ENCODE measurements at places on chromosomes 5 and 9.

DNA sequence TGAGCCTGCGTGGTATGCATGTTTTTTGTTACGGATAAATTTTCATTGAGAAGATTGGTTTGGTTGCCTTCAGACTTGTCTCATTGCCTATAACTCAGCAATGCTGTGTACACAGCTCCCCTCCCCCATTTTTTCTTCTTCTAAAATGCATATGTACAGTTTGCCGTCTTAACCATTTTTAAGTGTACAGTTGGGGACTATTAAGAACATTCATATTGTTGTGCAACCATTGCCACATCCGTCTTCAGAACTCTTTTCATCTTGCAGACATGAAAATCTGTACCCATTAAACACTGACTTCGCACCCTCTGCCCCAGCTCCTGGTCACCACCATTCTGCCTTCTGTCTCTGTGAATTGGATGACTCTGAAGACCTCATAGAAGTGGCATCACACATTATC, 6.2 kb downstream of the EXOC3 start:
- H3K4me1 ChIP-seq: peaks cover 20% of the 10 kb centered on the region
- no peak overlapping the region for H3K27ac ChIP-seq
- H3K36me3 ChIP-seq: peaks cover 88% of the 10 kb centered on the region
- no peaks in the 10 kb centered on the region for H3K27me3 ChIP-seq
- H3K4me3 ChIP-seq: no peak overlapping the region

- no peaks in the 10 kb centered on the region for H3K36me3 ChIP-seq
- H3K27me3 ChIP-seq: peaks cover 1% of the 10 kb centered on the region
- no peak overlapping the region for H3K27ac ChIP-seq
- no peak for DNase-seq
These were observed 60.1 kb downstream of the PDE4D start for GRCh38 chr5:59833448-59833847.

DNA sequence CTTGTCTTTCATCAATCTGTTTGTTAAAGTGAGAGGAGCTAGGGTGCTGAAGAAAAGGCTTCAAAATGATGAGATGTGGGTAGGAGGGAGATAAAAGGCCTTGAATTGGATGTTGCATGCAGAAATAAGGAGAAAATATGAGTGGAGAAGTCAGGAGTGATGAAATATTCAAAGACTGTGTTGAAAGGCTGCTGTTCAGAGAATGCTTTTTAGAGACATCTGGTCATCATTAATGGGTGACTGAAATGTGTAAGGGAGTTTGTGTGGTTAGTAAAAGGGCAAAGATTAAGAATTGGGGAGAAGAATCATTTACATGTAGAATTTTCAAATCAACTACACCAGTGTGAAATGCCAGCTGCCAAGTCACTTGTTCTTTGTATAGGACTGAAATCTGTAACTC, 383.9 kb downstream of the MAT2B start:
- no peaks in the 10 kb centered on the region for H3K36me3 ChIP-seq
- no peak overlapping the region for H3K27ac ChIP-seq
- H3K4me3 ChIP-seq: no peak overlapping the region
- H3K4me1 ChIP-seq: peaks cover 5% of the 10 kb centered on the region
- no peaks in the 10 kb centered on the region for H3K27me3 ChIP-seq
- DNase-seq: no peak

GRCh38 chr5:38259062-38259808, 876 bp downstream of the EGFLAM start:
- peak overlapping the region; percentile 11 for H3K4me3 ChIP-seq
- H3K27ac ChIP-seq: no peak overlapping the region

DNA sequence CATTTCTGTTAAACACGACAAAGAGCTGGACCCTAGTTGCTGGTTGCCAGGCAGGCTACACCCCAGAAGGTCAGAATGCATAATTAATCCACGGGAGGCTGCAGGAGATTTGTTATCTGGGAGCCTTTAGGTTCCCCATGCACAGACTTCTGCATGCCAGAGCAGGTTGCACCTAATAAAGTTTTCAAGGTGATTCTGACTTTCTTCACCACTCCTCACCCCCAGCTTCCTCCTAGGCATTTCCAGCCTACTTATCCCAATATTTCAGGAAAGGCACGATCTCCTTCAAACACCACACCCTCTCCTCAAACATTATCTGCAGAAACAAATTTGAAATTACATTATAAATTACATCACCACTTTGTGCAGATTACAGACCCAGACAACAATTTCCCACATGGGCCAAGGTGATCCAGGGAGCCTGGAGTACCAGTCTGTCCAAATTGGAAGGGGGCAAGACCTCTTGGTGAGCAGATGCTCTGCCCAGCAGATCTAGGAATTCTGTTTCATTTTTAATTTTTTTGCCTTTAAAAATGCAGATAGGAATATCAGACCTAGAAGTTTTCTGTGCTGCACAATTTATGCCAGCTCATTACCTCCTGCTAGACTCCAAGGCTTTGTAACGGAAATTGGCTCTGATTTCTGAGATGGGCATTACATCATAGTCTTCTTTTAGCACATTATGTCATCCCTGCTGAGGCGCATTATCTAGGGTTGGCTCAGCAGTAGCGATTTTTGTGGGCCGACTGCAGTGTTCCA, 363.4 kb upstream of the SLC30A5 start:
- H3K36me3 ChIP-seq: no peaks in the 10 kb centered on the region
- no peak overlapping the region for H3K27ac ChIP-seq
- H3K4me3 ChIP-seq: no peak overlapping the region

GRCh38 chr5:135737701-135738563, 96.5 kb upstream of the SLC25A48 start:
- H3K36me3 ChIP-seq: no peaks in the 10 kb centered on the region
- DNase-seq: no peak
- no peak overlapping the region for H3K27ac ChIP-seq
